ENCODE measurements at places on chromosomes 5 and 9. TPM values are rescaled to one million over a fixed set of nuclear protein-coding genes. Genes with fewer than 3 reads are reported as not detected.
A peak's percentile ranks its signal among the peaks of the same experiment; 100 is the strongest.

GRCh38 chr9:124863371-124863871, 1.5 kb downstream of the ARPC5L start:
- H3K27me3 ChIP-seq, result no peaks in the 10 kb centered on the region
- no peak overlapping the region for H3K4me3 ChIP-seq
- peaks cover 46% of the 10 kb centered on the region for H3K4me1 ChIP-seq
- H3K27ac ChIP-seq, result peak overlapping the region; percentile 97

GRCh38 chr5:34680896-34681295, 24.8 kb downstream of the RAI14 start:
- no peak overlapping the region for H3K27ac ChIP-seq
- H3K36me3 ChIP-seq, result no peaks in the 10 kb centered on the region
- H3K4me1 ChIP-seq, result no peaks in the 10 kb centered on the region
- H3K4me3 ChIP-seq, result no peak overlapping the region
- H3K27me3 ChIP-seq, result no peaks in the 10 kb centered on the region
- no peak for DNase-seq

GRCh38 chr9:115012486-115012885, 82.1 kb upstream of the TNFSF8 start:
- DNase-seq, result no peak
- H3K36me3 ChIP-seq, result no peaks in the 10 kb centered on the region
- no peak overlapping the region for H3K4me3 ChIP-seq
- H3K4me1 ChIP-seq, result no peaks in the 10 kb centered on the region
- no peak overlapping the region for H3K27ac ChIP-seq
- H3K27me3 ChIP-seq, result no peaks in the 10 kb centered on the region

CD274 gene
- 2.1 TPM for total RNA-seq

SVEP1 gene
- 10.3 TPM for total RNA-seq

Measured in gastrocnemius medialis (tissue), 4 donors.